ENCODE measurements at places on chromosomes 1 and 21. TPM values are rescaled to one million over a fixed set of nuclear protein-coding genes. Genes with fewer than 3 reads are reported as not detected.

GRCh38 chr1:26583646-26584485 lies 54.3 kb downstream of the RPS6KA1 start:
- no peaks in the 10 kb centered on the region for H3K27me3 ChIP-seq
- H3K4me1 ChIP-seq: no peaks in the 10 kb centered on the region
- no peak for DNase-seq
- no peak overlapping the region for H3K4me3 ChIP-seq
- no peak overlapping the region for H3K27ac ChIP-seq

GRCh38 chr1:161420763-161421455 lies 53.2 kb upstream of the CFAP126 start:
- H3K4me1 ChIP-seq: peaks cover 10% of the 10 kb centered on the region
- DNase-seq: no peak
- H3K27ac ChIP-seq: no peak overlapping the region
- peaks cover 7% of the 10 kb centered on the region for H3K27me3 ChIP-seq
- H3K4me3 ChIP-seq: no peak overlapping the region

ADAM30 gene
- not detected for polyA plus RNA-seq

- H3K4me3 ChIP-seq: peak overlapping the region; percentile 92
- peak; percentile 51 for DNase-seq
- H3K27me3 ChIP-seq: no peaks in the 10 kb centered on the region
- peaks cover 84% of the 10 kb centered on the region for H3K4me1 ChIP-seq
Observed at GRCh38 chr1:159921700-159922504, 3.4 kb downstream of the TAGLN2 start.

GRCh38 chr1:2956576-2956975 lies 64.7 kb upstream of the ACTRT2 start:
- H3K36me3 ChIP-seq: peaks cover 23% of the 10 kb centered on the region
- H3K4me3 ChIP-seq: no peak overlapping the region
- H3K27ac ChIP-seq: peak overlapping the region; percentile 56
- peaks cover 37% of the 10 kb centered on the region for H3K4me1 ChIP-seq
- H3K27me3 ChIP-seq: no peaks in the 10 kb centered on the region

DNA sequence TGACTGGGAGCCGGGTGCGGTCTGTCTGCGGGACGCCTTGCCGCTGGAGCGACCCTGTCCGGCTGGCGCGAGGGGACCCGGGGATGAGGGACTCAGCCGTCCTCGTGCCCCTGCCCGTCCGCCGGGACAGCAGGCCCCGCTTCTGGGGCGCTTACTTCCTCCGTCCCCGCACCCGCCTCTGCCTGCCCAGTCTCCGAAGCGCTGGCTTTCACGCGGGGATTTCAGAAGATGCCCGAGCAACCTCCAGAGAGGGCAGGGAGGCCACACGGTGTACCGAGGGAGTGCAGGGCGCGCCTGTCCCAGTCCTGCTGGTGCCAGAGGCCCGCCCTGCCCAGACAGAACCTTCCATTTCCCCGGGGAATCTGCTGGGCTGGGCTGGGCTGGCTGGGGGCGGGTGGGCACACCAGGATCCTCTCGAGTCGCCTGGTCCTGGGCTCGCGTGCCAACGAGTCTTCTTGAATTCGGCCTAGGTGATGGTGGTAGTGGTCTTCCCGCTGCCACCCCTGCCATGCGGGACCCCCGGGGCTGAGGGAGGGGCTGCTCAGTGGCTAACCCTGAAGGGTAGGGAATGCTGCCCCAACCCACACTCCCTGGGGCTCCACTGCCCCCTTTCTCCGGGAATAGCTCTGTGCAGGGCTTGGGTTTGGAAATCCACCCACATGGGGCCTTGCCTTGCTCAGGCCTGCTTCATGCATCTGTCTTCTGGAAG lies 2.5 kb upstream of the TRPM2 start:
- DNase-seq: no peak
- H3K4me1 ChIP-seq: peaks cover 36% of the 10 kb centered on the region
- peaks cover 22% of the 10 kb centered on the region for H3K27me3 ChIP-seq
- H3K27ac ChIP-seq: no peak overlapping the region
- no peaks in the 10 kb centered on the region for H3K36me3 ChIP-seq

- H3K27ac ChIP-seq: no peak overlapping the region
- H3K4me1 ChIP-seq: peaks cover 4% of the 10 kb centered on the region
- H3K27me3 ChIP-seq: peaks cover 7% of the 10 kb centered on the region
- no peak overlapping the region for H3K4me3 ChIP-seq
- H3K36me3 ChIP-seq: no peaks in the 10 kb centered on the region
Observed at GRCh38 chr1:205528446-205528886, 24.0 kb downstream of the CDK18 start.

- H3K27me3 ChIP-seq: no peaks in the 10 kb centered on the region
- no peak overlapping the region for H3K4me3 ChIP-seq
- peaks cover 4% of the 10 kb centered on the region for H3K36me3 ChIP-seq
- DNase-seq: no peak
Observed at GRCh38 chr1:86409416-86410021, 13.4 kb upstream of the ODF2L start.

B3GALNT2 gene
- 7.2 TPM for polyA plus RNA-seq

DNA sequence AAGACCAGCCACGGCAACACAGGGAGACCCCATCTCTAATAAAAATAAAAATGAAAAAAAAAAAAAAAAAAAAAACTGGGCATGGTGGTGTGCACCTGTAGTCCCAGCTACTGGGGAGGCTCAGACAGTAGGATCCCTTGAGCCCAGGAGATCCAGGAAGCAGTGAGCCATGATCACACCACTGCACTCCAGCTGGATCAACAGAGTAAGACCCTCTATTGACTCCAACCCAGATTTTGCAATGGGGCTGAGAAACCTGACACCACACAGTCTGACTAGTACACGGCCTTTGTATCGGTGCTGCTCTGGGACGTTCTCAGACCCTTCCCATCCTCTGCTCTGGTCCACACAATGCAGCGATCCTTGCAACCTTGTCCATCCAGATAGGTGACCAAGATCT lies 31.8 kb downstream of the SPATA21 start:
- no peak for DNase-seq
- peaks cover 3% of the 10 kb centered on the region for H3K4me1 ChIP-seq
- H3K36me3 ChIP-seq: no peaks in the 10 kb centered on the region

PSMG1 gene
- 32.8 TPM for polyA plus RNA-seq

GRCh38 chr1:21935891-21936365 lies 1.2 kb downstream of the HSPG2 start:
- H3K27ac ChIP-seq: no peak overlapping the region
- peaks cover 35% of the 10 kb centered on the region for H3K27me3 ChIP-seq
- H3K4me1 ChIP-seq: peaks cover 18% of the 10 kb centered on the region
- H3K4me3 ChIP-seq: peak overlapping the region; percentile 54

GCSAML gene
- not detected for polyA plus RNA-seq

SPRR5 gene
- polyA plus RNA-seq: not detected

KRTAP10-8 gene
- not detected for polyA plus RNA-seq

DNA sequence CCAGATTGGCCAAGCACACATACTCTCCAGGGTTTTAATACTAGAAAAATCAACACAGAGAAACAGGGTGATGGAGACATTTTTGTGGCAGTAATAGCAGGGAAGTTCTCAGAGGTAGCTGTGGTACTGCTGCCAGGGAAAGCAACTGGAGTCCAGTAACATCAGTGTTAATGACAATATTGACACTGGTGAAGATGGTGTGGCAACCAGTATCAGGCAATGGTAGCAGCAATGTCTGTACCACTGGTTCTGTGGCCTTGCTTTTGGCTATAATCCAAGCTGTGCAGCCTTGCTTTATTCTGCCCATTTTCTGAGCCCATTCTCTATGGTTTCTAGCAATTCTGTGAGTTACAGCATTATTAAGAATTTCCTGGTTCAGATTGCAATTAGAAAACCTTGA lies 1.6 kb upstream of the SNX7 start:
- peaks cover 18% of the 10 kb centered on the region for H3K4me1 ChIP-seq
- peaks cover 43% of the 10 kb centered on the region for H3K27me3 ChIP-seq
- no peak overlapping the region for H3K27ac ChIP-seq
- no peaks in the 10 kb centered on the region for H3K36me3 ChIP-seq

UTP25 gene
- 4.1 TPM for polyA plus RNA-seq

YIPF1 gene
- polyA plus RNA-seq: 27.6 TPM

DNA sequence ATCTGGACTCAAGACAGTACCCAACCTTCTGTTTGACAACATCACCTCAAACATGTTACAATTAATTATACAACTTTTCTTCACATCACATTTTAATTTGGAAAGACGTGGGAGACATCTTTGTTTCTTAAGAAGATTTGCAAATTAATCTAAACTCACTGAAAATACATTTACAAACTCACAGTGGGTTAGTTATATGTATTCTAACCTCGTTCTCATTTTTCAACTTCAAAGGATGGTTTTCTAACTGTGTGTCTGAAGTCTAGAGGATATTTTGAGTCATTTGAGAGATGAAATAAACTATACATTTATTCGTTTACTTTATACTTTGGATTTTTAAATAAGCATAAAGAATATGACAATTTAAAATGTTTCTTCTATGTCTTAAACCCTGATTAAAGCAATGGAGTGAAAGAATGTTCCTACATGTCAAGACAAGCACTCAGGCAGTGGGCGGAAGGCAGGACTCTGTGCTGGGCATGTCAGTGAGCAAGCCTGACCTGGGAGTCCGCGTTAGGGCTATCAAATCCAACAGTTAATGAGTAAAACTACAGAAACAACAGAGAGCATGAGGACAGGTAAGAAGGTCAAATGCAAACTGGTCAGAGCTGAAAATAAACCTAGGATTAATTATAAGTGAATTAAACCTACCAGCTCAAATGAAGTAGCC lies 76.5 kb upstream of the CTTNBP2NL start:
- peaks cover 50% of the 10 kb centered on the region for H3K27me3 ChIP-seq
- H3K4me1 ChIP-seq: peaks cover 4% of the 10 kb centered on the region
- no peaks in the 10 kb centered on the region for H3K36me3 ChIP-seq
- no peak overlapping the region for H3K4me3 ChIP-seq
- no peak for DNase-seq
- H3K27ac ChIP-seq: no peak overlapping the region

DNA sequence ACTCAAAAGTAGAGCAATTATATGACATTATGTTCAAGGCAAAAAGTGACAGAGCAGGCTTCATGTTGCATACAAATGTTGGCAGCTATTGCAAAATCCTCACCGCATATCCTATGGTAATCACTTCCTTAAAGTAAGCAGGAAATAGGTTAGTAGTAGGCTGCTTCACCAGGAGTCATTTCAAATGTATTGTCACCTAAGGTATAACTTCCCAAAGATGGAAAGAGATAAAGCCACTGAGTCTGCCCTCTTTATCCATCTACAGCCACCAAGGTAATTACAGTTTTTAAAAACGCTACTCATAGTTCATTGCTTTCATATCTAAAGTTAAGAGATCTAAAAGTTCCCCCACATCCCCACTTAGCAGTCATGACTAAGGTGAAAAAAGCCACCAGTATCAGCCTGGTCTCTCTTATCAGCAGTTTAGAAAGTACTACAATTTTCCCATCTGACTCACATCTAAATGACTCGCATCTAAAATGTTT lies 31.6 kb upstream of the UBE2U start:
- no peak overlapping the region for H3K27ac ChIP-seq
- no peaks in the 10 kb centered on the region for H3K4me1 ChIP-seq

GRCh38 chr1:246794828-246795671 lies 70.8 kb downstream of the SCCPDH start:
- H3K4me3 ChIP-seq: no peak overlapping the region
- no peaks in the 10 kb centered on the region for H3K36me3 ChIP-seq
- peaks cover 6% of the 10 kb centered on the region for H3K27me3 ChIP-seq
- no peak for DNase-seq

DNA sequence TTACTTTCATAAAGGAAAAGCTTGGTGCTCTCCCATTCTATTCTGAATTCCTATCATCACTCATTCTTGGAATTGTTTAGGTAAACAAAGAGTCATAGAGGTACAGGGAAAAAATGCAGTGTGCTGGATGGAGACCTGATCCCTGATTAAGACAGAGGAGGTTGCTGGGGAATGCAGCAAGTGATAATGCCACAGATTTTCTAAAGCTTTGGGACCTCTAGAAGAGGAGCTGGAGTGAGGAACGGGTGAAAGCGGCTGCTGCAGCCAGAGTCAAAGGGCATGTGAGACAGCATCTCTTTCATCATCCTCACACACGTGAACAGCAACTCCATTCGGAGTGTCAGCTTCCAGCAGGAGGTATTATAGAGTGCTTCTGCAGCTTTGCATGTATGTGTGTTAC lies 54.9 kb upstream of the DIPK1A start:
- H3K27me3 ChIP-seq: no peaks in the 10 kb centered on the region
- H3K27ac ChIP-seq: no peak overlapping the region
- no peak overlapping the region for H3K4me3 ChIP-seq
- DNase-seq: no peak
- no peaks in the 10 kb centered on the region for H3K36me3 ChIP-seq

GRCh38 chr1:231376875-231377549 lies 38.9 kb downstream of the SPRTN start:
- peaks cover 32% of the 10 kb centered on the region for H3K4me1 ChIP-seq
- DNase-seq: no peak
- peak overlapping the region; percentile 35 for H3K27ac ChIP-seq
- H3K4me3 ChIP-seq: no peak overlapping the region
- H3K36me3 ChIP-seq: no peaks in the 10 kb centered on the region

DNA sequence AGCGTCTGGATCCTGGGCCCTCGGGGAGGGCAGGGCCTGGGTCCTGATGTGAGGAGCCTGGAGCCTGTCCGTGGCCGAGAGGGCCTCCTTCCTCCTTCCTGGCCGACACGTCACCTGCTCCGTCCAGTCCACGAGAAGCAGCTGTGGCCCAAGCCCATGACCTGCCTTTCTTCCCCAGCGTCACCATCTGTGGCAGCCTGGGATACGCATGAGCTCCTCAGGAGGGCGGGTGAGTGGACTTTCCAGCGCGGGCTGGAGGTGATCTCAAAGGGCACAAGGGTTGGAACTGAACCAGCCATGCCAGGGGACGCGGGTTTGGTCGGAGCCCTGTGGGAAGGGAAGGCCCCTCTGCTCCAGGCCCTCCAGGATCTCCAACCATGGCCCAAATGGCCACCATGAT lies 90.4 kb downstream of the DHRS3 start:
- H3K27me3 ChIP-seq: no peaks in the 10 kb centered on the region
- DNase-seq: no peak
- no peak overlapping the region for H3K4me3 ChIP-seq
- no peaks in the 10 kb centered on the region for H3K36me3 ChIP-seq
- no peak overlapping the region for H3K27ac ChIP-seq

DNA sequence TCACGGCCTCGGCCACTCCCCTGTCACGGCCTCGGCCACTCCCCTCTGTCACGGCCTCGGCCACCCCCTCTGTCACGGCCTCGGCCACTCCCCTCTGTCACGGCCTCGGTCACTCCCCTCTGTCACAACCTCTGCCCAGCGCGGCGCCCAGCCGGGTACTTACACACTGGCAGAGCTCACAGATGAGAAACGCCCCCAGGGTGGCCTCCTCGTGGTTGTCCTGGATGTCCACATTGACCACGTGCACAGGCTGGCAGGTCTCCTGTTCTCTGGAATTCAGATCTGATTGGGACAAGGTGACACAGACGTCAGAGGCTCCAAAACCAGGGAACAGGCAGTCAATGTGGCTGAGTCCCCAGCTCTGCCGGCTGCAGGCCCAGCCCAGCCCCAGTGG lies 3.3 kb upstream of the TMEM240 start:
- H3K36me3 ChIP-seq: no peaks in the 10 kb centered on the region
- no peak for DNase-seq
- H3K4me1 ChIP-seq: peaks cover 10% of the 10 kb centered on the region
- no peak overlapping the region for H3K4me3 ChIP-seq
- H3K27me3 ChIP-seq: peaks cover 1% of the 10 kb centered on the region

Data from naive B cell (primary cell).